ENCODE measurements at places on chromosomes 16 and 17. TPM values are rescaled to one million over a fixed set of nuclear protein-coding genes. Genes with fewer than 3 reads are reported as not detected.
A peak's percentile ranks its signal among the peaks of the same experiment; 100 is the strongest.

DNA sequence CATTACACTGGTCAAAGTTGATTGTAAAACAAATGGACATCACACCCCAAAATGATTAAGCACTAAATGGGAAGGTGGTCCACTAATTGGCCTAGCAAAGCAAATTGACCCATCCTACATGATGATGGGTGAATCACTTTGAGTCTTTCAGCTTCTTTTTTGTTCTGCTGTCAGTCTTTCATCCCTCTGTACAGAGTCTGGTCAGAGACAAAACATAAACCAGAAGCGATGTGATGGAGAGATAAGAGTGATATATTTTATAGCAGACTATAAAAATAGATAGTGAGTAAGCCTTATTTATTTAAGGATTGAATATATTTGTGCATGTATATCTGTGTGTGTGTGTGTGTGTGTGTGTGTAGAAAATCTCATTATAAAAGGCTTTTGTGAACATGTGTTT lies 618.4 kb upstream of the SOX9 start:
- H3K27me3 ChIP-seq = no peaks in the 10 kb centered on the region
- no peak overlapping the region for H3K27ac ChIP-seq
- no peaks in the 10 kb centered on the region for H3K36me3 ChIP-seq
- no peak overlapping the region for H3K4me3 ChIP-seq
- H3K4me1 ChIP-seq = peaks cover 6% of the 10 kb centered on the region
- DNase-seq = no peak

DNA sequence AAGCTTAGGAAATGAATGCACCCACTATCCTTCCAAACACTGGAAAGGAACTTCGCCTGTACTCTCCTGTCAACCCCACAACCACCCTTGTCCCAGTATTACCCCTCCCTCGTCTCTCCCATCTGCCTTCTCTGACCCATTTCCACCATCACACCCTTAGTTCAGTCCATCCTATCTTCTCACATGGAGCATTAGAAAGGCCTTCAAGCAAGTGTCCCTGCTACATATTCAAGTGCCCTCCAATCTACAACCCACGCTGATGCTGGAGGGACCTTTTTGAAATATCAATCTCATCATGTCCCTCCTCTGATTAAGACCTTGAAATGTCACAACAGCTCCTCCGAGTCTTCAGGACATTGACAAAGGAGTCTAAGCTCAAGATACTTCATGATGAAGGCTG lies 133.8 kb upstream of the CCL2 start:
- no peaks in the 10 kb centered on the region for H3K36me3 ChIP-seq
- no peak overlapping the region for H3K4me3 ChIP-seq
- no peak for DNase-seq
- no peak overlapping the region for H3K27ac ChIP-seq

CDIP1 gene
- total RNA-seq = 6.0 TPM

SEC14L5 gene
- total RNA-seq = not detected

TNFRSF17 gene
- total RNA-seq = not detected

DNA sequence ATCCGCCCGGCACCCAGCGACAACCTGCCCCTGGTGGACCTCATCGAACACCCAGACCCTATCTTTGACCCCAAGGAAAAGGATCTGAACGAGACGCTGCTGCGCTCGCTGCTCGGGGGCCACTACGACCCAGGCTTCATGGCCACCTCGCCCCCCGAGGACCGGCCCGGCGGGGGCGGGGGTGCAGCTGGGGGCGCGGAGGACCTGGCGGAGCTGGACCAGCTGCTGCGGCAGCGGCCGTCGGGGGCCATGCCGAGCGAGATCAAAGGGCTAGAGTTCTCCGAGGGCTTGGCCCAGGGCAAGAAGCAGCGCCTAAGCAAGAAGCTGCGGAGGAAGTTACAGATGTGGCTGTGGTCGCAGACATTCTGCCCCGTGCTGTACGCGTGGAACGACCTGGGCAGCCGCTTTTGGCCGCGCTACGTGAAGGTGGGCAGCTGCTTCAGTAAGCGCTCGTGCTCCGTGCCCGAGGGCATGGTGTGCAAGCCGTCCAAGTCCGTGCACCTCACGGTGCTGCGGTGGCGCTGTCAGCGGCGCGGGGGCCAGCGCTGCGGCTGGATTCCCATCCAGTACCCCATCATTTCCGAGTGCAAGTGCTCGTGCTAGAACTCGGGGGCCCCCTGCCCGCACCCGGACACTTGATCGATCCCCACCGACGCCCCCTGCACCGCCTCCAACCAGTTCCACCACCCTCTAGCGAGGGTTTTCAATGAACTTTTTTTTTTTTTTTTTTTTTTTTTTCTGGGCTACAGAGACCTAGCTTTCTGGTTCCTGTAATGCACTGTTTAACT lies 1.0 kb downstream of the NOG start:
- no peaks in the 10 kb centered on the region for H3K4me1 ChIP-seq
- no peaks in the 10 kb centered on the region for H3K36me3 ChIP-seq
- peak overlapping the region; percentile 75 for H3K4me3 ChIP-seq
- DNase-seq = peak; percentile 30
- no peak overlapping the region for H3K27ac ChIP-seq

C17orf67 gene
- 3.5 TPM for total RNA-seq

DNA sequence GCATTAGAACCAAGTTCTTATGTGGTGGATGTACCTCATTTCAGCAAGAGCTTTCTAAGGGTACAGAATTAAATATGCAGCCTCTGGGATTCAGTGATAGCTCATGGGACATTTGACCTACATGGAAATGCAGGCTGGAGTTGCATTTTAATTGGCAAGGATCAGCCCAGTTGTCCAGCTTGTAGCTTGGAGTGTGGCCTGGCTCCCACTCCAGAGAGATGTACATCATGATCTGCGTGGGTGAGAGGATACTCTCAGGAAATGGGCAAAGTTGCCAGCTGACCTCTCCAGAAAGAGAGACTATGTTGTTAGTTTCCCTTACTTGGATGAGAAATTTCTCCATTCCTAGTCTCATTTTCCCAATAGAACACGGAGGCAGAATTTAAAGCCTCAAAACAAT lies 555.3 kb downstream of the MAF start:
- H3K27ac ChIP-seq = no peak overlapping the region
- no peak for DNase-seq
- H3K4me3 ChIP-seq = no peak overlapping the region
- no peaks in the 10 kb centered on the region for H3K27me3 ChIP-seq
- no peaks in the 10 kb centered on the region for H3K36me3 ChIP-seq

UNC13D gene
- 7.6 TPM for total RNA-seq

- H3K36me3 ChIP-seq = no peaks in the 10 kb centered on the region
- no peak for DNase-seq
- no peak overlapping the region for H3K27ac ChIP-seq
- no peak overlapping the region for H3K4me3 ChIP-seq
- H3K27me3 ChIP-seq = no peaks in the 10 kb centered on the region
Observed at GRCh38 chr17:14118951-14119350, 49.6 kb downstream of the COX10 start.

DNA sequence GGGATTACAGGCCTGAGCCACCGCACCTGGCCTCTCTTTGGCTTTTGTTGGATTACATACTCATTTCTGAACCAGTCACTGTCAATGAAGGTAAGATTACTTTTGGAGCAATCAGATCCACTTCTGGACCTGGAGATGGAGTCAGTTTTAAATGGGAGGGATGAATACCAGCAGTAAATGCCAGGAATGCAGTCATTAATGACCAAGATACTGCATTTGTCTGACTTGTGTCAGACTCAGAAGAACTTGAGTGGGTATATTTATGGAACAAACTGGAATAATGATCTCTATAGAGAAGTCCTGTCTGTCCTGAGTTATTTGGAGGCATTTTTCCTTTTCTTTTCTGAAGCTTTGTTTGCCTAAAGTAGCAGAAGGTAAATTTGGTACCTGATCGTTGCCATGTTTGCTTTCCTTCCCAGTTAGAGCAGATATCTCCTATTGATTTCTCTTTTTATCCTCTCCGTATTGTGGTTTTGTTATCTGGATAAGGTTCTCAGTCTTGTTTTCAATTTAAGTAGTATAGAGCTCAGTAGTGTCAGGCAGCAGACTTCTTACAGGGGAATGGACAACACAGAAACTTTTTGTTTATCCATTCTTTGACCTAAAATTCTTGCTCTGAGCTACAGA lies 10.7 kb downstream of the NLK start:
- no peaks in the 10 kb centered on the region for H3K27me3 ChIP-seq
- no peak for DNase-seq
- no peak overlapping the region for H3K4me3 ChIP-seq
- peaks cover 16% of the 10 kb centered on the region for H3K4me1 ChIP-seq

GRCh38 chr17:37787055-37787757 lies 42.3 kb upstream of the HNF1B start:
- H3K27ac ChIP-seq = no peak overlapping the region
- no peaks in the 10 kb centered on the region for H3K4me1 ChIP-seq
- peaks cover 39% of the 10 kb centered on the region for H3K27me3 ChIP-seq
- no peak overlapping the region for H3K4me3 ChIP-seq

TCAP gene
- 0.71 TPM for total RNA-seq
